ENCODE measurements at places on chromosomes 7 and 10.

- no peak for DNase-seq
These were observed 36.6 kb upstream of the CALD1 start for GRCh38 chr7:134742688-134743350.

GRCh38 chr10:1289591-1289990 is 233.4 kb downstream of the WDR37 start:
- no peak for DNase-seq

GRCh38 chr7:71682841-71683781 is 551.2 kb downstream of the GALNT17 start:
- DNase-seq = peak; percentile 14

DNA sequence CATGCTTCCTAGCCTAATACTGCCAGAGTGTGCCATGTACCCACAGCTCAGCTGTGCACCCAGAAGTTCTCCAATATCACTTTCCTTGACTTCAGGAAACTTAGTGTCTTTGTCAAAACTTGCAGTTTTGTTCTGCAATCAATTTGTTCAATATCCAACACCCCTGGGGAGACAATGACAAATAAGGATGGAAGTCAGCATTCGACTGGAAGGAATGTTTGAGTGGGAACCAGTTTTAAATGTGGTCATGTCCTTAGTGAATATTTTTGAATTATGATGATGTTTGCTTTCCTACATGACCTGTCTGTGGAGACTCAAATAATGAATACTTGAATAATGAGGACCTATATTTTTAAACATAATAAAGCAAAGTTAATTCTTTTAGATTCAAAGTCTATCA is 112.0 kb downstream of the ANK3 start:
- DNase-seq = no peak

DNA sequence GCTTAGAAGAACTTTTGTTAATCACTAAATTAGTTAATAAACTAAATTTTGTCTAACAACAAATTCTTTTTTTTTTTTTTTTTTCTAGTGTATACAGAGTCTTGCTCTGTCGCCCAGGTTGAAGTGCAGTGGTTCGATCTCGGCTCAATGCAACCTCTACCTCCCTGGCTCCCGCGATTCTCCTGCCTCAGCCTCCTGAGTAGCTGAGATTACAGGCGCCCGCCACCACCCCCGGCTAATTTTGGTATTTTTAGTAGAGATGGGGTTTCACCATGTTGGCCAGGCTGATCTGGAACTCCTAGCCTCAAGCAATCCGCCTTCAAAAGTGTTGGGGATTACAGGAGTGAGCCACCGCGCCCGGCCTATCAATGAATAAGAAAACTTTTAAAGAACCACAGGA is 1.1 kb upstream of the IQUB start:
- DNase-seq = no peak

- no peak for DNase-seq
These were observed 31.9 kb upstream of the LRRC4 start for GRCh38 chr7:128063088-128063487.
